Putamen (tissue), 1 donor: ENCODE measurements at places on chromosomes 7 and 10.

- DNase-seq, result no peak
These were observed 156.0 kb downstream of the ZNF33B start for GRCh38 chr10:42482411-42482810.

GRCh38 chr7:36288501-36288900 lies 101.2 kb upstream of the ANLN start:
- DNase-seq, result no peak

- DNase-seq, result no peak
These were observed 307.4 kb upstream of the SEMA3C start for GRCh38 chr7:81226234-81226633.

- DNase-seq, result no peak
These were observed 98.2 kb downstream of the AHR start for GRCh38 chr7:17396692-17397091.

- DNase-seq, result no peak
These were observed 476.4 kb downstream of the PTPRN2 start for GRCh38 chr7:158111049-158111751.

DNA sequence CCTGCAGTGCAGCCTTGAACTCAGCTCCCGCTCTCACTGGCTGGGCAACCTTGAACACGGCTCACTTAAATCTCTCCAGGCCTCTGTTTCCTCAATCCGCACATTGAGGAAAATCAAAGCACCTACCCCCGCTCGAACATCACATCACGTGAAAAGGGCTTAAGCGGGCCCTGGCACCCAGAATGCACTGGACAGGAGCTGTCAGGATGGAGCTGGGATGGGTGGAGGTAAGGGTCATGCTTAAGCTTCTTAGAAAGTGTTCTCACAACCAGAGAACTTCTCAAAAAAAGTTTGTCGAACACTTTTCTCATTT lies 55.7 kb upstream of the MGMT start:
- DNase-seq, result no peak

DNA sequence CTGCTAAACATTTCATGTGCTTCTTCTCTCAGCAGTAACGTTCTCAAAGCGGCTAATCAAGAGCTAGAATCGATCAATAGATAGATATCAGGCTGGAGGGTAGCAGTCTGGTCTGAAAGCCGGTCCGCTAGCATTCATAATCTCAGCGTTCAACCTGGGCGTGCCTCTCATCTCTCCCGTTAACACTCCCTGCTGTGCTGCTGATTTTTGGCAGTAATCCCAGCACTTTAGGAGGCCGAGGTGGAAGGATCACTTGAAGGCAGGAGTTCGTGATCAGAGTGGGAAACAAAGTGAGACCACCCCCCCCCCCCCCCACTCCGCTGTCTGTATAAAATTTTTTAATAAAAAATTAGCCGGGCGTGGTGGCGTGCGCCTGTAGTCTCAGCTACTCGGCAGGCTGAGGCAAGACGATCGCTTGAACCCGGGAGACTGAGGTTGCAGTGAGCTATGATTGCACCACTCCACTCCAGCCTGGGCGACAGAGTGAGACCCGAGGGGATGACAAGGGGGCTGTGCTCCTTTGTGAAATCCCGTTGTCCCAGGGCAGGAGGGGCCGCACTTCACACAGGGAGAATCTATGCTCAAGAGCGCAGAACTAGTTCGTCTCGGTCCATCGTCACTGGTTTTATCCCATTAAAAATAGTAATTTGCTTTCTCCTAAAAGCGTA lies 624 bp upstream of the CEP55 start:
- DNase-seq, result peak; percentile 10

GRCh38 chr10:62583876-62584615 lies 209.9 kb downstream of the ZNF365 start:
- DNase-seq, result no peak

- DNase-seq, result no peak
These were observed 866.9 kb downstream of the LRMDA start for GRCh38 chr10:76298329-76298728.

DNA sequence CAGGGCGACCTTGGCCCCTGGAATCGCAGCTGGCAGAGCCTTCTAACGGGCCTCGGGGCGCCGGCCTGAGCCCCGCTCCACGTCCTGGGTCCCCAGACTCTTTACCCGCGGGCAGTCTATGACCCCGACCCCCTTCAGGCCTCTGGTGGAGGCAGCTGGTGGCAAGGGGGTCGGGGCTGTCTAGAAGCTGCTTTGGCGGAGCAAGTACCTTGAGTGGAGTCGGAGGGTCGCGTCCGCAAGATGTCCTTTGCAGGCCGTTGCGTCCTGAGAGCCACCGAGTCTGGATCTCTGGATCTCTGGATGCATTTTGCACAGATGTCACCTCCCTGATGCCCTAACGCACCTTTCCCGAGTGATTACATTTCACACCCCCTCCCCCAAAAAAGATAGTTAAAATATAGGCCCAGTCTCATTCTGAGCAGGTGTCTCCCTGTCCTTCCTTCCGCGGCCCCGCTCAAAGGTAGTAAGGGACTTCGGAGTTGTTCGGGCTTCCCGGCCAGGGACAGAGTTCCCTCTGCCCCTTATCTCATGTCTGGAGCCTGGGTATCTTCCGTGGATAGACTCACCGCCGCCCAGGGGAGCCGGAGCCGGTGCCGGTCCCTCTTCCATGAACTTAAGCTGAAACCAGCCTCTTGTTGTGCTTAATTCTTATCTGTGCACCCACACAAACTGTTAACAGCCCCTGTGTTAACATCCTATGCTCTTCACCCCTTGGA lies 457 bp downstream of the ACADSB start:
- DNase-seq, result no peak

DNA sequence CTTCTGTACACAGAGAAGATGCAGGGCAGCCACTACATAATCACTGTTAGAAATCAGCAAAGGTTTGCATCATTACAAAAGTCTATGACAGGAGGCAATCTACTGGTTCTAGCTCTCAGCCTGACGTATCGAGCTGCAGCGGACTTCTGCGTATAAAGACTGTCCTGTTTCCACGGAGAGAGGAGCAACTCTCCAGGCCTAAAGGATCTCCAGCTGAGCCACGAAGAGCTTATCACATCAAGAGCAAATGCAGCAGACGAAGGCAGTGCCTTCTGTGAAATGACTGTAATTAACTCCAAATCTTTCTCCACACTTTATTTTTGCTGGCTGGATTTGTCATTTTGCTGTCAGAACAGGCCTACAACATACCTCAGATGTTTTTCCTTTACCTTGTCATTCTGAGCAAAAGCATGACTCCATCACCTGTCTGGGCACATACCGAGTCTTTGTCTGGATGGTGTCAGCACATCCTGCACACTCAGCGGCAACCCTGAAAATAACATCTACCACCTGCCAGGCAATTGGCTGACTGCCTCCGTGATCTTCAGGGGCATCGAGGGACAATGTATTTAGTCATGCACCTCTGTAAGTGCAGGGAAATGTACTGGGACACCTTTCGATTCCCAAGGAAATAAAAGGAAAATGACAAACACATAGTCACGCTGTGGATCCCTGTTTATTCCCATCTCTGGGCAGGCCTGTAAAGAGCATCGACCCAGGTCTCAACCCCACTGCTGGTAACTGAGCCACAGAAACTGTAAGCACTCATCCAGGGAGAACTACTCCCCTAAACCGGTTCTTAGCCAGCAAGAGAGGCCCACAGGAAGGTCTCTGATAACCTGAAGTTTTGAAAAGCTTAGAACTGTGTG lies 26.3 kb upstream of the SH3PXD2A start:
- peak; percentile 74 for DNase-seq

GRCh38 chr7:17229228-17229627 lies 69.2 kb upstream of the AHR start:
- DNase-seq, result no peak

- no peak for DNase-seq
These were observed 17.8 kb upstream of the COMTD1 start for GRCh38 chr10:75253281-75254220.

GRCh38 chr7:136549756-136550155 lies 318.7 kb upstream of the CHRM2 start:
- DNase-seq, result no peak

DNA sequence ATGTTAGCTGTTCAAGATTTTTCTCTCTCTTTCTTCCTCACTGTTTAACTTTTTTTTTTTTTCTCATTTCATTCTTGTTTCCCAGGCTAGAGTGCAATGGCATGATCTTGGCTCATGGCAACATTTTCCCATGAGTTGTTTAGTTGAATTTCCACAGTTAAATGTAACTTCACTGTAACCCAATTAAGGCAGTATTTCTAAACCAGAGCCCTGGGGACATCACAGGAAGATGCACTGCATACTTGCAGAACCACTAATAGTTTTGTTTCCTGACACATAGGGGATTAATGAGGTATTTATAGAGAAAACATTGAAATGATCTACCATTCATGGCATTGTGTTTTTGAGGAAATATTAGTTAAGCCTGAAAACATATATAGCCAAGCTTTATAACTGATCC lies 795.6 kb upstream of the GHITM start:
- no peak for DNase-seq

GRCh38 chr7:13262929-13263530 lies 575.6 kb downstream of the ARL4A start:
- peak; percentile 19 for DNase-seq

- DNase-seq, result no peak
These were observed 24.0 kb upstream of the RHOBTB1 start for GRCh38 chr10:60967854-60968484.

GRCh38 chr10:118965645-118966044 lies 63.9 kb upstream of the NANOS1 start:
- no peak for DNase-seq

GRCh38 chr7:129610709-129611245 lies 743 bp upstream of the NRF1 start:
- DNase-seq, result no peak

DNA sequence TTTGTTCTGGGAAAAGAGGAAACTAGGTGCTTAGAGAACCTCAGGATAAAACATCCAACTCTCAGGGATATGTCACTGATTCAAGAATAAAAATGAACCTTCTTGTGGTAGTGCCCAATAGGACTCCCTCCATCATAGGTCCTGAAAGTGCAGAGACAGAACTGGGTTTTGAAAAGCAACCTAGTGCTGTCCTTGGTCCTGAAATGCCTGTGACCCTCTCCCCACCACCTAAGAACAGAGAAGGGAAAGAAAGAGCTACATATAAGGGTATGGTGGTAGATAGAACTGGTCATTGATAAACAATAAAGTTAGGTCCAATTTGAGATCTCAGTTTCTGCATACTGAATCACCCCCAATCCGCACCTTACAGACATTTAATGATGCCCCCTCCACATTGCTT lies 953.3 kb downstream of the XPNPEP1 start:
- no peak for DNase-seq

- no peak for DNase-seq
These were observed 55.7 kb downstream of the KLRG2 start for GRCh38 chr7:139427788-139428187.

GRCh38 chr10:6721964-6722615 lies 142.0 kb upstream of the PRKCQ start:
- DNase-seq, result no peak

- DNase-seq, result no peak
These were observed 2.9 kb downstream of the CPXM2 start for GRCh38 chr10:123888751-123889150.

GRCh38 chr10:114631090-114631665 lies 26.9 kb downstream of the ABLIM1 start:
- no peak for DNase-seq

DNA sequence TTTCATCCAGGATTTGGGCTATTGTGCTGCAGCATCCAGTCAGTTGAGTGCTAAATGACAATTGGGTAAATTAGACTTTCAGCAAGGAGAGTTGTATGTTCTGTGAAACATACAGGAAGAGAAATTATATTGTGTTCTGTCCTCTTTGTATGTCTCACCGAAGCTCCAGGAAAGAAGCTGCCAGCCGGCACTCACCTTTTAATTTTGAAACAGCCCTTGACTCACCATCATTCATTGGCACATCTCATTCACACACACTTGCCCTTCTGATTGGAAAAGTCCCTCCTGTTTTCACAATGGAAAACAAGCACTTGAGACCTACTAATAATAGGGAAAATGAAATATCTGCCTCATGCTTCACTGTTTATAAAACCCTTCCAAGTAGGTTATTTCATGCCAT lies 495.6 kb downstream of the RPS24 start:
- no peak for DNase-seq

GRCh38 chr10:121886997-121887622 lies 40.7 kb downstream of the ATE1 start:
- DNase-seq, result peak; percentile 67

- peak; percentile 5 for DNase-seq
These were observed 70.7 kb downstream of the BEND7 start for GRCh38 chr10:13457958-13458686.

DNA sequence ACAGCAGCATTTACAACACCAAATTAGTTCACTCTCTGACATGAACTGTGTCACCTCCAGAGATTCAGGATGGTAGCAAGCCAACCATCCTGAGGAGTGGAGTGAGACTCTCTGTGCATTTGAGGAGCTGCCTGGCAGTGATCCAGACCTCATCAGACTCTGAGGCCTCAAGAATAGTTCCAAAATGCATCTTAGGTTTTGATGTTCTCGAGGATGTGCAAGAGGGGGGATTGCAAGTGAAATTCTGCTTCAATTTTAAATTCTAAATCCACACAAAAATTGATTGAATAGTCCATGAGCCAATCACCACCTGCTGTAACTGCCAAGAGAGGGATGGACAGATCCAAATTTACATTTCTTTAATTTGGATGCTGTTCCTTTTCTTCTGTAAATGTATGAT lies 49.7 kb downstream of the SLK start:
- no peak for DNase-seq

DNA sequence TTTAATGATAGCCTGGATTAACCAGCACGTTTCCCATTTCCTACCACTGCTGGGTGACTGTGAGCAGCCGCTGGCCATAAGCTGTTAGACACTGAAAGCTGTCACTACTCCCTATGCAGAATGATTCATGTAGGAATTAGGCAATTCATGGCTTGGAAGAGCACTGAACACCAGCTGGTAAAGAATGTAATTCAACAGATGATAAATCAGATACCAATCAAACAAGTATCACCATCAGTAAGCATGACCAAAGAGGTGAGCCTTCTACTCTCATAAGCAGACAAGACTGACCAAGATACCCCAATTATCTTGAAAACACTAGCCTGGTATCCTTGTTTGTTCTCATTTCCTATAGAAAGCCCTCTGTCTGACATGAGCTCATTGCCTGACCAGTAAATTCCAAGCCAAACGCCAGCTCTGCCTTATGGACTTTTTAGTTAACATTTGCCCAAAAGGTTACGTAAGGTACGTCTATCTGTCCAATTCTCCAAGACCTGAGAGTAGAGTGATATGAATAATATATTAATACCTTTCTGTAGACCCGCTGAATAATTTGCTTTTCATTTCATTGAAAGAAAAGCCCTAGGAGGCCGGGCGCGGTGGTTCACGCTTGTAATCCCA lies 127.7 kb downstream of the ELMO1 start:
- no peak for DNase-seq

DNA sequence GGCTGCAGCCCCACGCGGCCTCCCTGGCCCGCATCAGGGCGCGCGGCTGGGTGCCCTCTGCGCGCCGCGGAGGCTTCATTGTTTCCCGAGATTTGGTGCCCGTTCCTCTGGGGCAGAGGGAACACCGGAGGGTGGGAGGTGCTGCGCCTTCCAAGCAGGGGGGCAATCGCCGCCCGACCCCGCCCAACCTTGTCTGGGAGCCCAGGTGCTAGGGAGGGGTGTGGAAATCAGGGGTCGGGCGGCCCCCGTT lies 1.0 kb upstream of the NRP1 start:
- no peak for DNase-seq

GRCh38 chr10:75342397-75342796 lies 59.2 kb downstream of the ZNF503 start:
- no peak for DNase-seq
